ENCODE measurements at places on chromosomes 3 and 15.
A peak's percentile ranks its signal among the peaks of the same experiment; 100 is the strongest.

- peaks cover 25% of the 10 kb centered on the region for H3K4me1 ChIP-seq
- H3K27me3 ChIP-seq = no peaks in the 10 kb centered on the region
- no peak for DNase-seq
- H3K4me3 ChIP-seq = no peak overlapping the region
- no peak overlapping the region for H3K27ac ChIP-seq
- no peaks in the 10 kb centered on the region for H3K36me3 ChIP-seq
Measured at GRCh38 chr3:172125053-172125452, 85.7 kb downstream of the FNDC3B start.

GRCh38 chr3:74651292-74651691 is 36.8 kb upstream of the CNTN3 start:
- no peaks in the 10 kb centered on the region for H3K27me3 ChIP-seq
- no peak for DNase-seq
- no peaks in the 10 kb centered on the region for H3K36me3 ChIP-seq
- H3K4me3 ChIP-seq = no peak overlapping the region
- H3K27ac ChIP-seq = no peak overlapping the region

DNA sequence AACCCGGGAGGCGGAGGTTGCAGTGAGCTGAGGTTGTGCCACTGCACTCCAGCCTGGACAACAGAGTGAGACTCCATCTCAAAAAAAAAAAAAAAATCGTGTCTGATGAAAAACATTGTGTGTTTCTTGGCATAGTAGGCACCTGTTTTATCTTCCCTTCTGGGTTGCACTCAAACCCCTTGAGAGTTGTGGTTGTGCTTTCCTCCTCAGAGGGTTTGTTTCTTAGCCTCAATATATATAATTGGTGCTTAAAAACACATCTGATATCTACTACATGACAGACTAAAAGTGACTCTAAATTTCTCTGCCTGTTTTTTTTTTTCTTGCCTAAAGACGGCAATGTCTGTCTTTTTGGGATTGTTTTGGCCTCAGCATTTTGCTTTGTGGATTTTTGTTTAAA is 7.6 kb downstream of the NR1D2 start:
- H3K4me3 ChIP-seq = peak overlapping the region; percentile 60
- H3K4me1 ChIP-seq = peaks cover 59% of the 10 kb centered on the region
- DNase-seq = no peak
- H3K27ac ChIP-seq = peak overlapping the region; percentile 73

DNA sequence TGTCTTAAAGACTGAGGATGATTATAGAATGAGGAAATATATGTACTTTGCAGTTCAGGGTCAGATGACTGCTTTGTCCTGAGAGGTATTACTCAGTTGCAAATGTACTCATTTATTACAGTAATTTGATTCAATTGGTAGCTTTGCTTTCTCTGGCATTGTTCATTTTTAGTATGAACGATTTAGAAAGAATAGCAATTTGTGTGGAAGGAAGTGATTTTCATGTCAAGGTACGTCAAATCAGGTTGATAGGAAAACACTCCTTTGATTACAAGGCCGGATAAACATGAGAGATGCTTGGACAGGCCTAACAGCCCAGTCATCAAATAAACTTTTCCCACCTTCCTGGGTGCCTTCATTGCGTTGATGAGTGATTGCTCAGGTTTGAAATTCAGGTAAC is 53.8 kb downstream of the UNC13C start:
- DNase-seq = no peak
- H3K36me3 ChIP-seq = no peaks in the 10 kb centered on the region
- no peak overlapping the region for H3K4me3 ChIP-seq
- no peak overlapping the region for H3K27ac ChIP-seq

DNA sequence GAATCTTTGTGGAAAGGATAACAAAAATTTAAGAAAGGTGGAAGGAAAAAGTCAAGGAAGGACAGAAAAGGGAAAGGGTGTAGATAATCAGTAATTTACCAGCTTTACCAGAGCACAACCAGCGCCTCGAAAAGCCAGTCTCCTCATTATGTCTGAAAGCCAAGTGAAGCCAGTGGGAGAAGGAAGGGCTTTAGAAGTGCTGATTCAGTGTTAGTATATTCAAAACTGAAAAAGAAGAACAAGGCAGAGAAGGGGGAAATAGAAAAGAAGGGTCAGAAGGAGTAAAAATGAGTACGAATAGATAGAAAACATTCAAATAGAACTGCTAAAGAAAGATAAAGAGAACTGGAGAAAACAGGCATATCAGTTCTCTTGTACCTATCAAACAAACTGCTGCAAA is 4.1 kb downstream of the PBRM1 start:
- DNase-seq = no peak
- H3K4me1 ChIP-seq = peaks cover 41% of the 10 kb centered on the region
- H3K27me3 ChIP-seq = no peaks in the 10 kb centered on the region
- H3K4me3 ChIP-seq = no peak overlapping the region

DNA sequence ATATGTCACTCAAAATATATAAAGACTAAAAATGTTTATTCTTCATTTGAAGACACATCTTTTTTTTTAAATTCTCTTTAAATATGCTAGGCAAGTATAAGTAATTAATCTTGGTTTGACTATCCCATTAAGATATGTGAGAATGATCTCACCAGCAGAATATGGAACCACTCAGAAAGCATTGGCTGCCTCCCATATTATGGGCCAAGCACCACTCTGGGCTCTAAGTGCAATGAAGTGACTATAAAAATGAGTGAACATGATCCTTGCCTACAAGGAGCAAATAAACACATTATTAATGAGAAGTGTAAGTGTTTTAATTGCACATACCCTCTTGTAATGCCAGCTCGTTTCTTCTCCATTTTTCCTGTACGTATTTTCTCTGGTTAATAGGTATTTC is 328.5 kb downstream of the NAALADL2 start:
- no peak overlapping the region for H3K27ac ChIP-seq
- no peaks in the 10 kb centered on the region for H3K27me3 ChIP-seq

- H3K36me3 ChIP-seq = no peaks in the 10 kb centered on the region
- no peak overlapping the region for H3K4me3 ChIP-seq
- H3K27ac ChIP-seq = no peak overlapping the region
Measured at GRCh38 chr3:108430540-108430939, 79.9 kb downstream of the MYH15 start.

DNA sequence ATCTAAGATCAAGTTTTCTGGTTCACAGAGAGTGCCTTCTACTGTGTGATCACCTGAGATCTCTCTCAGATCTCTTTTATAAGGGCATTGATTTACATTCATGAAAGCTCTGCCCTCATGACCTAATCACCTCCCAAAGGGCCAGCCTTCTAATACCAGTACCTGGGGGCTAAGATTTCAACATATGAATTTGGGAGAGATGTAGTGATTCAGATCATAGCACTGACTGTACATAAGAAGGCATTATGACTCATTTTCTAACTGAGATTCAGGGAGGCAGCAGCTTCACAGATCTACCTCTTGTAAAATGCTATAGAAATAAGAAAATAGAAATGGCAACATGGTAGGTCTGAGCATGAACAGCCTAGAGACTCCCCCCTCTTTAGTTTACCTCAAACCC is 39.6 kb downstream of the VGLL3 start:
- H3K4me3 ChIP-seq = no peak overlapping the region
- no peak overlapping the region for H3K27ac ChIP-seq
- H3K4me1 ChIP-seq = no peaks in the 10 kb centered on the region
- no peak for DNase-seq
- no peaks in the 10 kb centered on the region for H3K36me3 ChIP-seq

DNA sequence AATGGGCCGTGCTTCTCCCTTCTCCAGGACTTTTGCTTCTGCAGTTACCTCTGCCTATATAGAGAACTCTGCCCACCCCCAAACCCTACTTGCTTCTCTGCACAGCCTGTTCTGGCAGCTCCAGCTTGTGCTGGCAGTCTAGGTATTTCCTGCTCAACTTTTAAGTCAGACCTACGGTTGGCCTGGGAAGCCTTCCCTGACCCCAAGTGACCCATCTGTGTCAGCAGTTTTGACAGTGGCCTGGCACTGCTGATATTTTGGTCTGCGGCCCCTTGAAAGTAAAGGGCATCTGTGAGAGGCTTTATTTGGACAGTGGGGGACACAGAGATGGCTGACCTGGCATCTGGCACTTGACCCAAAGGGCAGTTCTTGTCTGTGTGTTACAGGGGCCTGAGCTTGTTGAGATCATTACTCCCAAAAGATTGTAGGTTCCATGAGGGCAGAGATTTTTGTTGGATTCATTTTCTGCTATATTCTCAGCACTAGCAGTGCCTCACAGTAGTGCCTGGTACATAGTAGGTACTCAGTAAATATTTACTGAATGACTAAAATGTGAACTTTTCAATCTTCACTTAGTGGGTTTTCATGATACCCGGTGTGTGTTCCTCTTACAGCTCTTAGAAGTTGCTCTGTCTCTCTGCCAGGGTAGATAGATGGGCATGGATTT is 55.2 kb upstream of the TRAK1 start:
- no peak overlapping the region for H3K4me3 ChIP-seq
- H3K4me1 ChIP-seq = peaks cover 42% of the 10 kb centered on the region
- no peak for DNase-seq
- H3K27me3 ChIP-seq = no peaks in the 10 kb centered on the region
- H3K27ac ChIP-seq = peak overlapping the region; percentile 48

DNA sequence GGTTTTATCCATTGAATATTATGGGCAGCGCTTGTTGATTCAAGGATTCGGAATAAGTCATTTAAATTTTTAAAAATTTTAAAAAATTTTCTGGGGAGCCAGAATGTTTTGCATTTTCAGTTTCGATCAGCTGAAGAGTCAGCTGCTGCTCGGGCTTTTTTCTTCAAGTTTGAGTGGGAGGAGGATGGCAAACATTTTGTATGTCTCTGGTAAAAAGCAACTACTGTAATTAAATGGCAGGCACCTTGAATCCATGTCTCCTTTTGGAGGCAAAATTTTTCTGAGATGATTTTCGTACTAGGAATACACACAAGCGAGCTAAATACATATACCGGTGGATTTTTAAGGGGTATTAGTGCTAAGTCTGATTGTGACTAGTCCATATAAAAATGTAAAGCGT is 612 bp downstream of the C3orf38 start:
- H3K27ac ChIP-seq = peak overlapping the region; percentile 93
- H3K4me1 ChIP-seq = peaks cover 28% of the 10 kb centered on the region
- no peaks in the 10 kb centered on the region for H3K36me3 ChIP-seq

GRCh38 chr15:93948726-93949125 is 282.6 kb upstream of the MCTP2 start:
- no peak overlapping the region for H3K27ac ChIP-seq
- no peak overlapping the region for H3K4me3 ChIP-seq
- H3K4me1 ChIP-seq = peaks cover 2% of the 10 kb centered on the region

DNA sequence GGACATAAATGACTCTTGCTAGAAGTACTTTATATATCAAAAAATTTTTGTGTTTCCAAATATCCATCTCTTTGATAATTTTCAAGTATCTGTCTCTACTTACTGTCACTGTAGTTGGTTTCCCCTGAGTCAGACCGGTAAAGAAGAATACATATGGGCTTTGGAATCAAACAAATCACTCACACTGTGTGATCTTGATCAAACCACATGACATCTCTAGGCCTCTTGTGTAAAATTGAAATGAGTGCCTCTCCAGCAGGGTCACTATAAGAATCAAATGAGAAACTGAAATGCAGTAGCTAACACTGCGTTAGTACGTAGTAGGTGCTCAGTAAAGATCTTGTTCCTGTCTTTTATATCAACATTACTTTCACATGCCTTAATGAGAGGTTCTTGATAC is 314.6 kb upstream of the STT3B start:
- H3K4me1 ChIP-seq = peaks cover 80% of the 10 kb centered on the region
- no peak overlapping the region for H3K4me3 ChIP-seq
- H3K36me3 ChIP-seq = no peaks in the 10 kb centered on the region
- H3K27me3 ChIP-seq = no peaks in the 10 kb centered on the region
- DNase-seq = no peak

GRCh38 chr3:155604126-155604525 is 140.7 kb downstream of the PLCH1 start:
- no peaks in the 10 kb centered on the region for H3K36me3 ChIP-seq
- DNase-seq = no peak
- no peak overlapping the region for H3K27ac ChIP-seq
- H3K4me3 ChIP-seq = no peak overlapping the region
- H3K4me1 ChIP-seq = peaks cover 4% of the 10 kb centered on the region

DNA sequence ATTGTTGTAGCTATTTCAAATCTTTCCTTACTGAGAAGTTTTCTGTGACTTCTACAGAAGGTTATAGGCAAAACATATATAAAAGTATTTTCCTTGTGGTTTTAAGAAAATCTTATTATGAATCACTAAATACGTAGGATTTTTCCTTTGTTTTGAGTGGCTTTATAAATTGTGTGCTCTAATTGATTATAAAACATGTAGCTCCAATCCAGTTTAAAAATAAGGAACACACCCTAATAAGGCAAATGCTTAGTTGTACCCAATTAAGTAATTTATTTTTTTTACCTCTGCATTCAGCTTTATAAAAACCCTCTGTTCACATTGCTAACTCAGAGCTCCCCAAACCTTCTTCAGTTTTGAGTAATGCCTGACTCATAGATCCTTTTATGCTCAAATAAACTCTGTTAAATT is 408.0 kb downstream of the NAALADL2 start:
- no peaks in the 10 kb centered on the region for H3K36me3 ChIP-seq
- H3K4me1 ChIP-seq = no peaks in the 10 kb centered on the region
- no peak overlapping the region for H3K27ac ChIP-seq
- no peaks in the 10 kb centered on the region for H3K27me3 ChIP-seq
- no peak for DNase-seq

- no peaks in the 10 kb centered on the region for H3K4me1 ChIP-seq
- no peak overlapping the region for H3K4me3 ChIP-seq
- DNase-seq = no peak
- no peaks in the 10 kb centered on the region for H3K27me3 ChIP-seq
Measured at GRCh38 chr3:22585504-22585903, 617.6 kb upstream of the UBE2E2 start.

- no peak overlapping the region for H3K27ac ChIP-seq
- no peak for DNase-seq
- H3K36me3 ChIP-seq = no peaks in the 10 kb centered on the region
- H3K27me3 ChIP-seq = no peaks in the 10 kb centered on the region
- peaks cover 2% of the 10 kb centered on the region for H3K4me1 ChIP-seq
Measured at GRCh38 chr3:185330644-185331043, 32.3 kb upstream of the MAP3K13 start.

DNA sequence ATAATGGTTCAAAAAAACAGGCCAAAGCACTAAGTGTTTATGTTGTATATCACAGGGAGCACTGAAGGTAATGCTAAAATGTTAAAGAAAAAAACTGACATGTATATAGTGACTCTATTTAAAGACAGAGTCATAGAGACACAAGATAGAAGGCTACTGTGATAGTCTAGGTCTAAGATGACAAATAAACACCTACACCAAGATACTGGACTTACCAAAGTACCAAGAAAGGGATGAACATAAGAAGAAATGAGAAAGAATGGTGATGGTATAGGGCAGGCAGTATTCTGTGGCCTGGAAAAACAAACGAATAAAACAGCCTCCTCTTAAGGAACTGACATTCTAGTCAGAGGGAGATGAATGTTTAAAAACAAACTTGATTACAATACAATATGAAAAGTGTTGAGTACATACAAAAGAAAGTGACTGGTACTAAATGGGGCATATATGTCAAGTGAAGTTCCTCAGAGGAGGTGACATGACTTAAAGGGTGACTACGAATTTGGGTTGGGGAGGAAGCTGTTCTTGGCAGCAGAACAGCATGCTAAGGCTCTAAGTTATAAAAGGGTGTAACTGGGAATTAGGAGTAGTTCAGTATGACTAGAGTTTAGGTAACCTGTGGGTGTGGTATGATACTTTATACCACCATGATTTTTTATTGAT is 5.9 kb downstream of the ABHD10 start:
- peaks cover 42% of the 10 kb centered on the region for H3K4me1 ChIP-seq
- DNase-seq = no peak
- H3K36me3 ChIP-seq = peaks cover 5% of the 10 kb centered on the region
- no peaks in the 10 kb centered on the region for H3K27me3 ChIP-seq
- peak overlapping the region; percentile 89 for H3K27ac ChIP-seq

- no peak overlapping the region for H3K27ac ChIP-seq
- H3K4me1 ChIP-seq = peaks cover 15% of the 10 kb centered on the region
- no peaks in the 10 kb centered on the region for H3K27me3 ChIP-seq
- H3K36me3 ChIP-seq = peaks cover 2% of the 10 kb centered on the region
- DNase-seq = no peak
Measured at GRCh38 chr3:17709236-17709810, 33.1 kb downstream of the TBC1D5 start.
